ENCODE measurements at places on chromosomes 11 and 22.

DNA sequence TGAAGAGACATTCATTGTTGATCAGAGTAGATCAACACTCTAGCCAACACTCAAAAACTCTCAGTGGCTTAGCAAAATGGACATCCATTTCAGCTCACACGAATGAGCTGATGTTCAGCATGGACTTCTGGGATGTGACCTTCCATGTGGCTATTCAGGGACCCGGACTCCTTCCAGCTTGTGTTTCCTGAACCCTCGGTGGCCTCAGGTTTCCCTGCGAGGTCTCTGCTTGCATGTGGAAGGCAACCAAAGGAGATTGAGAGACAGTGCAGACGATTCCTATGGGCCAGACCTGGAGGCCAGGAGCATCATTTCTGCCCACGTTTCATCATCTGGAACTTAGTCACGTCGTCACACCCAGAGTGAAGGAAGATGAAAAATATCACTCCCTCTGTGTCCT lies 1137.4 kb downstream of the TBC1D22A start:
- no peak for DNase-seq

- no peak for DNase-seq
Observed at GRCh38 chr22:35409783-35410662, 10.1 kb downstream of the MCM5 start.

- DNase-seq, result no peak
Observed at GRCh38 chr22:26271427-26271826, 102.2 kb downstream of the SEZ6L start.

- no peak for DNase-seq
Observed at GRCh38 chr11:93532806-93533205, 10.4 kb downstream of the SMCO4 start.

DNA sequence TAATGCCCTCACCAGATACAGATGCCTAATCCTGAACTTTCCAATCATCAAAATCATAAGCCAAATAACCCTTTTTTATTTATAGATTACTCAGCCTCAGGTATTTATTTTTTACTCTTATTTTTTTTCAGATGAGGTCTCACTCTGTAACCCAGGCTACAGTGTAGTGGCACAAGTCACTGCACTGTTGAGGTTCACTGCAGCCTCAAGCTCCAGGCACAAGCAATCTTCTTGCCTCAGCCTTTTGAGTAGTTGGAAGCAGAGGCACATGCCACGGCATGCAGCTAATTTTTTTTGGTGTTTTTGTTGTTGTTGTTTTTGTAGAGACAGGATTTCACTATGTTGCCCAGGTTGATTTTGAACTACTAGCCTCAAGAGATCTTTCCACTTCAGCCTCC lies 49.5 kb downstream of the TTC28 start:
- no peak for DNase-seq

GRCh38 chr11:8775332-8775731 lies 92.7 kb downstream of the RPL27A start:
- no peak for DNase-seq

GRCh38 chr11:77065878-77066228 lies 918 bp upstream of the CAPN5 start:
- no peak for DNase-seq

DNA sequence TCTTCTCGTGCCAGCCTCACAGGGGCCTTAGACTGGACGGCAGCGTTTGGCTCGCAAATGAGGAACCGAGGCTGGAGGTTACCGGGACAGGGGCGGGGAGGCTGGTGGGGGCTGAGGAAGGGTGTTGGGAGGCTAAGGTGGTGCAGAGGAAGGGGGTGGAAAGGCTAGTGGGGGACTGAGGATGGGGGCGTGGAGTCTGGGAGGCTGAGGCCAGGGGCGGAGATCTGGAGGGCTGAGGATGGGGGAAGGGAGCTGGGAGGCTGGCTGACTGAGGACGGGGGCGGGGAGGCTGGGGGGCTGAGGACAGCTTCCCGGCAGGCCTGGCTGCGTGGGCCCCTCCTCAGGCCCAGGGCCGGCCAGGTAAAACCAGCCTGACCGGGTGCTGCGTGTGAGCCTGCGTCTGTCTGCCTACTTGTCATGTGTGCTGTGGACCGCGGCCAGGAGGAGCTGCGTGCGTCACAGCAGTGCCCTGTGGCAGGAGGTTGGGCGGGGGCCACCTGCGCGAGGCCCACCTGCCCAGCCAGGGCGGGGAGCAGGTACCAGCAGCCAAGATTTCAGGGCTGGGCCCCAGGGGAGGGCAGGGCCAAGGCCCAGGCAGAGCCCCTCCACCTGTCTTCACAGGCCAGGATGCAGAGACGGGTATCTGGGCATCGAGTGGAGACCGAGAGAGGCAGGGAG lies 9.4 kb upstream of the PIM3 start:
- no peak for DNase-seq
